ENCODE measurements at places on chromosomes 5 and 9. TPM values are rescaled to one million over a fixed set of nuclear protein-coding genes. Genes with fewer than 3 reads are reported as not detected.

GRCh38 chr5:75337366-75338021 is 474 bp downstream of the HMGCR start:
- no peaks in the 10 kb centered on the region for H3K27me3 ChIP-seq
- peak overlapping the region; percentile 86 for H3K4me3 ChIP-seq
- H3K27ac ChIP-seq = peak overlapping the region; percentile 85
- H3K36me3 ChIP-seq = peaks cover 40% of the 10 kb centered on the region

DNA sequence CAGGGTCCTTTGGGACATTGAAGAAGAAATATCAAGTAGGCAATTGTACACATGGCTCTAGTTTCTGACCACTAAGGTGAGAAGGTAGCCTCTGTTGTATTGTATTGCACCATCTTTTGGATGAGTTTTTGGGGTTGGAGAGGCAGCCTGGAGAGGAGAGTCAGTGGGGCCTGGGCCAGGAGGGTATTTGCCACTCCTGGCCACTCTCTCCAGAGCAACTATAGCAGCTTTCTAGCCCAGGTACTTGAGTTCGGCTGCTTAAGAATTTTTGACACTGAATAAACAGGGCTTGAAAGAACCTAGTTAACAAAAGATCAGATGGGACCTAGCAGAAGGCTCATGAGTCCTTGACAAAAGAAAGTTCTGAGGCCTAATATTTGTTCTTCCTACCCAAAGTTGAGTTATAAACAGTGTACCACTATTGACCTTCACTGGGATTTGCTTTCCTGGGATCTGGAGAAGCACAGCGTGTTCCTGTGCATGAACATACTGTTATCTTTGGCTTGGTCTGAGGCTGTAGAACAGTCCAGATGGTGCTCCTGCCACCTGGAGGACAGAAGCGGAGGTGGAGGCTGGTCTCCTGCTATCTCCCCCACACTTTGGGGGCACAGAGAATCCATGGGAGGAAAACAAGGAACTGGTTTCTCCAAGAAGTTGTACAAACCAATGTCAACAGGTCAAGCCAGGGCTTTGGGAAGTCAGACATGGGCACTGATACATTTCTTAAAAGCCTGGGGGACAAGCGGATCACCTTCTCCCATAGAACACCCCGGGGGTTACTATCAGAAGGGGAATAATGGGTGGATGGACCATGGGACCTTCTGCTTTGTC is 110.4 kb upstream of the LIFR start:
- H3K4me3 ChIP-seq = no peak overlapping the region
- H3K27ac ChIP-seq = no peak overlapping the region
- DNase-seq = peak; percentile 63
- H3K36me3 ChIP-seq = no peaks in the 10 kb centered on the region

- no peaks in the 10 kb centered on the region for H3K27me3 ChIP-seq
- DNase-seq = no peak
- H3K36me3 ChIP-seq = no peaks in the 10 kb centered on the region
- no peaks in the 10 kb centered on the region for H3K4me1 ChIP-seq
- no peak overlapping the region for H3K4me3 ChIP-seq
Measured at GRCh38 chr9:31542384-31543055, 841.9 kb upstream of the ACO1 start.

DNA sequence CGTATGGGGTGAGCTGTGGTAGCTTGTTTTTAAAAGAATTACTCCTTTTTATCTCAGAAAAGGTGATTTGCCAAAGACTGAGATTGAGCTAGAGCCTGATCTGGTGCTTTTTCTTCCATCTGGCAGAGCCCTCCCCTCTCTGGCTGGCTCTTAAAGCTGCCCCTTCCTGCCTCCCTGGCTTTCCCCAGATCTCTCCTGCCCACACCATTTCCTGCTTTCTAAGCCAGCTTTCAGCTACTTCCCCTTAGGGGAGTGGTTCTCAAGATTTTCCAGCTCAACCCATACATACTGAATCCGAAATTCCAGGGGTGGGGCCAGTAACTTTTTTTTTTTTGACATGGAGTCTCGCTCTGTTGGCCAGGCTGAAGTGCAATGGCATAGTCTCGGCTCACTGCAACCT is 4.8 kb upstream of the ACOT12 start:
- no peak for DNase-seq
- H3K27me3 ChIP-seq = no peaks in the 10 kb centered on the region
- no peak overlapping the region for H3K27ac ChIP-seq
- H3K4me3 ChIP-seq = no peak overlapping the region
- H3K4me1 ChIP-seq = no peaks in the 10 kb centered on the region

- no peak for DNase-seq
- no peak overlapping the region for H3K4me3 ChIP-seq
- H3K27ac ChIP-seq = no peak overlapping the region
- no peaks in the 10 kb centered on the region for H3K36me3 ChIP-seq
- H3K27me3 ChIP-seq = no peaks in the 10 kb centered on the region
- H3K4me1 ChIP-seq = no peaks in the 10 kb centered on the region
Measured at GRCh38 chr5:79357398-79357797, 121.5 kb downstream of the JMY start.

GRCh38 chr5:112625689-112626438 is 111.8 kb upstream of the APC start:
- H3K4me3 ChIP-seq = no peak overlapping the region
- peaks cover 58% of the 10 kb centered on the region for H3K4me1 ChIP-seq
- H3K27me3 ChIP-seq = no peaks in the 10 kb centered on the region
- peak; percentile 74 for DNase-seq

- H3K4me3 ChIP-seq = no peak overlapping the region
- H3K27me3 ChIP-seq = 0 out of 2 replicates have a peak, but pooled peaks cover 4% of the 10 kb centered on the region
- DNase-seq = no peak
- H3K27ac ChIP-seq = no peak overlapping the region
- H3K36me3 ChIP-seq = no peaks in the 10 kb centered on the region
- H3K4me1 ChIP-seq = no peaks in the 10 kb centered on the region
Measured at GRCh38 chr5:130601-131131, 38.7 kb downstream of the PLEKHG4B start.

The CAMK4 gene
- total RNA-seq = 0.04 TPM

The PCDHGA9 gene
- total RNA-seq = 13.0 TPM

The CORO2A gene
- total RNA-seq = 1.7 TPM

DNA sequence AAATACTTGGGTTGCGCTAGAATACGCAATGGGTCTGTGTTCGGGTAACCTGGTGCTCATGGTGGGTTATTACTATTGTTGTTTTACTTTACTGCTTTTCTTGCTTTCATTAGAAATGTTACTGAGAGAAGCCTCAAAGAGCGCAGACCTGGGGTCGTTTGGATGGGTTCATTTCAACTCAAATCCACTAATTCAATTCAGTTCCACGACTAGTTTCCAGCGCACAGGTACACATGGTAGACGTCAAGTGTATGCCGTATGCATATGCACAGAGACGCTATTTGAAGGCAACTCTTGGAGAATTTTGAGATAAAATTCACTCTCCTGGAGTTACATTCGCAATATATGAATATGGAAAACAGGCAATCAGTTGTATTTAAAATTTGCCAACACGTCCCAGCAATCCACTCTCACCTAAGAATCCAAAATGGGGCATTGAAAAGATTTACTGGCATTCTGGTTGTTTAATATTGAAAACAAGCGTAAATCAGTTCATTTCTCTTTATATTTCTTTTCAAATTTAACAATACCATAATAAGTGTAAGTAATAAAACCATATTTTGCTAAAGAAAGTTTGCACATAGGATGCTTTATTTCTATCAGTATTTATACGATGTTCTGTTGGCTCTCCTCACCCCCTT is 4.4 kb upstream of the PAX5 start:
- no peak overlapping the region for H3K27ac ChIP-seq
- no peak overlapping the region for H3K4me3 ChIP-seq
- H3K27me3 ChIP-seq = no peaks in the 10 kb centered on the region

DNA sequence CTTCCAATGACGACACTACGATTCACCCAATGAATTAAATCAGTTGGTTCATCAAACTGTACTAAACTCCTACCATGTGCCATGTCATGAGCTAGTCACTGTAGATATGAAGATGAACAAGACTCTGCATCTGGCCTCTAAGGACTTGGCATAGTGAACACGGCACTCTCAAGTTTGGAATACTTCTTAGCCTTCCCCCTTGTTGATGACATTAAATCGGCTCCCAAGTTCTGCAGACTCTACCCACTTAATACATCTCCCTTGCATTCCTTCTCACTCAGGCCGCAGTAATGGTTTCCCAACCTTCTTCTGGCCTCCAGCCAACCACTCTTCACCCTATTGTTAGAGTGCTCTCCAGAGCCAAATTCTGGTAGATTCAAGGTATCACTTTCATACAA is 184.7 kb downstream of the MAPKAP1 start:
- no peak overlapping the region for H3K27ac ChIP-seq
- peaks cover 8% of the 10 kb centered on the region for H3K4me1 ChIP-seq
- H3K4me3 ChIP-seq = no peak overlapping the region
- H3K27me3 ChIP-seq = no peaks in the 10 kb centered on the region
- no peak for DNase-seq

DNA sequence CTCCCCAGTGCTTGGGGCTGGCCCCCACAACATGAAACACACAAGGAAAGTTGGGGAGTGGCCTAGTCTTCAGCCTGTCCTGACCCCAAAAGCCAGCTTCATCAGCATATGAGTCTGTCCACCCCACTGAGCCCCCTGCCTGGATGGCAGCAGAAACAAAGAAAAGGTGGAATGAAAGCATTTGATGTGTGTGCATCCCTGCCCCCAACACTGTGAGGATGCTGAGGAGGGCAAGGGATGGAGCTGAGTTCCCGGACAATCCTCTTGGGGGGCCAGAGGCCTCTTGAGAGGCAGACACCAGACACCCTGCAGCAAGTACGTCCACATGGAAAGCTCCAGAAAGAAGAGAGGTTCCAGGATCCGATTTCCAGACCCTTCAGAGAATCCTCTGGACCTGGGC is 113.5 kb upstream of the PPP1R26 start:
- DNase-seq = no peak
- H3K36me3 ChIP-seq = no peaks in the 10 kb centered on the region
- H3K27ac ChIP-seq = no peak overlapping the region
- no peaks in the 10 kb centered on the region for H3K27me3 ChIP-seq
- H3K4me3 ChIP-seq = no peak overlapping the region

DNA sequence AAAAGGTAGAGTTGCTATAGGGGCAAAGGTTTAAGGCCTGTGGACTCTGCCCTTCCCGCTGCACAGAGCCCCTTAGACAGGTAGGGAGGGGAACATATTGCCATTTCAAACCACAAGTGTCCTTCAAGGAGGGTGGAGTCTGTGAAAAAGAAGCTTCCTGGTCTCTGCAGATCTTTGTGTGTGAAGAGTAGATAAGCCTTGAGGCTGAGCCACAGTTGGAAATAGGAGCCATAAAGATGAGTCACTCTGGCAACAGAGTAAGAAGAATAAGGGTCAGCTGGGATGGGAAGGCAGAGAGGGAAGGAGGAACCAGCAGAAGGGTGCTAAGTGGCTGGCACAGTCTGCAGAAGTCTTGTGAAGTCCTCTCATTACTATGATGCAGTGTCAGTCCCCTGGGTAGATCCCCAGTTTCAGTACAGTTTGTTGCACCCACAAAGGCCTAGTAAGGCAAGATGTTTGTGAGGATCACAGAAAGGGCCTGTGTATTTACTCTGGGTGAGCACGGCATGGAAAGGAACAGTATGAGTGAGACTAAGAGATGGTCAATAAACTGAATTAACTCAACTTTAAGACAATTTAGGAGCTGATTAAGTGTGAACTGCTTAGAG is 18.1 kb downstream of the GRXCR2 start:
- H3K36me3 ChIP-seq = no peaks in the 10 kb centered on the region
- no peaks in the 10 kb centered on the region for H3K4me1 ChIP-seq
- H3K27me3 ChIP-seq = no peaks in the 10 kb centered on the region
- no peak for DNase-seq

- no peaks in the 10 kb centered on the region for H3K36me3 ChIP-seq
- peaks cover 10% of the 10 kb centered on the region for H3K4me1 ChIP-seq
- H3K4me3 ChIP-seq = no peak overlapping the region
- no peak overlapping the region for H3K27ac ChIP-seq
- H3K27me3 ChIP-seq = no peaks in the 10 kb centered on the region
- no peak for DNase-seq
Measured at GRCh38 chr5:135218486-135218755, 180.6 kb downstream of the MACROH2A1 start.

The GLRA1 gene
- not detected for total RNA-seq

DNA sequence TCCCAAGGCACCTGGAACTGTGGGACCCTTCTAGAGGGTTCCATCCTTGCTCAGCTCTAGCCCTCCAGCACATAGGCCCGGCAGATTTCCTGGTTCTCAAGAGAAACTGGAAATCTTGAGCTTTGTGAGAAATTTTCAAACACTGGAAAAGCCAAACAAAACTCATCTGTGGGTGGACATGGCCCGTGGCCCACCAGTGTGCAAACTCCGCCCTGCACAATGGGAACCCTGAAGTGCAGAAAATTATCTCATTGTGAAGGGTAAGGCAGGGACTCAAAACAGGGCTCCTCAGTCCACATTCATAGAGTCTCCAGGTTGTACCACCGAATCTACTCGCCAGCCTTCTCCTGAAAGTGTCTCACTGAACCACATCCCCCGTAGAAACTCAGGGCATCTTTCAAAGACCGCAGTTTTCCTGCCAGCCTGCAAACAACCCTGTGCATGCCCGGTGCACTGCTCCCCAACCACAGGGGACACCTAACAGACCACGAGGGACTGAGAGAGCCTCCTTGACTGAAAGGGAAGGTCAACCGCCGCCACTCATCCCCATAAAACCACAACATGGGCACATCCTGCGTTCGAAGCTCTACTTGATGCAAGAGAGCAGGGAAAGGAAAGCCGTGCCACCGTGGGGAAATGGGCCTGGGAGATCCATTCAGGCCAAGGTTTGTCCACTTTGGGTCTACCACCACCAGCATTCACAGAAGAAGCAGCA is 18.1 kb downstream of the ADAMTS2 start:
- H3K4me3 ChIP-seq = no peak overlapping the region
- no peaks in the 10 kb centered on the region for H3K4me1 ChIP-seq
- H3K27me3 ChIP-seq = no peaks in the 10 kb centered on the region
- no peak overlapping the region for H3K27ac ChIP-seq
- DNase-seq = no peak

- H3K27ac ChIP-seq = no peak overlapping the region
- H3K36me3 ChIP-seq = no peaks in the 10 kb centered on the region
- no peak for DNase-seq
- no peaks in the 10 kb centered on the region for H3K27me3 ChIP-seq
- no peaks in the 10 kb centered on the region for H3K4me1 ChIP-seq
Measured at GRCh38 chr9:129875181-129875611, 39.9 kb downstream of the USP20 start.

Data from Karpas-422 (cell line).